ENCODE measurements at places on chromosomes 3 and 15.

DNA sequence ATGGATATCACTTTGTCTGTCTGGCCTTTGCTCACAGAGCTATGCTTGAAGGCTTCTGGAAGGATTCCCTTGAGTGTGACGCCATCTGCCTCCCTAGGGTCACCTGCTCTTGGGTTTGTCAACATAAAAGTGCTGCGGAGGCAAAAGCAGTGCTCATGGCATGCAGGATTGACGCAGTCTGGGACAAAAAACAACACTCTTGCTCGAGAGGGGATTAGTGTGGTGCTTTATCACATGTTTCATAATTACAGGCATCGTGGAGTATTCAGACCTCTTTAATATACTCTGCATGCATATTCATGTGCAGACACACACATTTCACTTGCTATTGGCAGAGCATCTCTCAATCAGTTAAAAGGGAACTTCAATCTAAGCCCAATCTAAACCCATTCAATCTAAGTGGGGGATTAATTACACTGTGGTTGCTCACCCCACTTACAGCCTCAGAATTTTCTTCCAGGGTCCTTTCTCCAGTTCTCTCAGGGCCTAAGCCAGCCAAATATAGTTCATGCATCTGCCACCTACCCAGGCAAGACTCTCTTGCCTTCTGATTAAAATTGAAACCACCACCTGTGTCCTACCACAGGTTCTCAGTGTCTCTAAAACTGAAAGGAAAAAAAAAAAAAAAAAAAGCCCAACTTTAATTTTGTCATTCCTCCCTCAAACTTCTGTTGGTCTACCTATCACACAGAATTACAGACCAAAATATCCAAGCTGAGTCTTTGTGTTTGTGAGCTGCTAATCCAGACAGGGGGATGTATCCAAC is 75.6 kb downstream of the BFSP2 start:
- no peak for DNase-seq

DNA sequence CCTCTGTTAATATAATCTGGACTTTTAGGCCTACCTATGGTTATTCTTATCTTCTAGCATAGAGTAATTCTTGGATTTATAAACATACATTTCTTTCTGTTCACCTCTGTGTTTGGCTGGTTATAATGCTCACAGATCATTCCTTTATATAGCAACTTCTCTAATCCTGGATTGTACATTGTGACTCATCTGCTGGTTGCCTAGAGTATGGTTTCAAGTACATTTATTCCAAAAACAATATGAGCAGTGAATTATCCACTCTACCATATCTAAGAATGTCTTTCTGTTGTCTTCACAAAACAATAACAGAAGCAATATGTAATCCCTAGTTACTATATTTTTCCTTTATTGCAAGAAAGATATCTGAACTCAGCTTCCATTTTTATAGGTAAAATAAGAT is 35.3 kb downstream of the FSIP1 start:
- DNase-seq, result no peak

DNA sequence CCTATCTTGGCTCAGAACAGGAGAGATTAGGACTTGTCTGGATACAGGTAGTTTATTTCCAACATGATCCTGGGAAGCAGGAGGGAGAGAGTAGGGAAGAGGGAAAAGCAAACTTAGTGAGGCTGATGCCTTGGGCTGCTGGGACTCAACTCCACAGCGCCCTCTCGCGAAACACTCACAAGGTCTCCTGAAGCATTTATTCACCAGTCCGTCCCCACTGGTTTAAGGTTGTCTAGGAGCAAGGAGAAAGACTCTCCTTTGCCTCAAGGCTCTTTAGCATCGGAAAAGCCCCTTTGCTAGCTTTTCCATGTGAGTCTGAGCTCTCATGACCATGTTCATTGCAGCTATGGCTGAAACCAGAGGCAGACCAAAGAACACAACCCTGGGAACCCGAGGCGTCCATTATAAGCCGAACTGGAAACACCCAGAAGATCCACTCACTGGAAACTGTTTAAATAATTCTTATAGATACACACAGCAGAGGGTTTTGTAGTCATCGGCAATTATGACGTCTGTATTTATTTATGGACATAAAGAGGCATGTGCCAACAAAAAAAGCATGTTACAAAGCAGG is 244.5 kb downstream of the CD47 start:
- no peak for DNase-seq

GRCh38 chr3:196142202-196142956 is 60.5 kb upstream of the TFRC start:
- DNase-seq, result no peak

GRCh38 chr3:20071175-20071574 is 30.9 kb downstream of the KAT2B start:
- no peak for DNase-seq

- DNase-seq, result no peak
Observed at GRCh38 chr3:25038922-25039321, 389.1 kb upstream of the RARB start.

GRCh38 chr3:45082142-45082538 is 56.0 kb downstream of the CLEC3B start:
- DNase-seq, result no peak

DNA sequence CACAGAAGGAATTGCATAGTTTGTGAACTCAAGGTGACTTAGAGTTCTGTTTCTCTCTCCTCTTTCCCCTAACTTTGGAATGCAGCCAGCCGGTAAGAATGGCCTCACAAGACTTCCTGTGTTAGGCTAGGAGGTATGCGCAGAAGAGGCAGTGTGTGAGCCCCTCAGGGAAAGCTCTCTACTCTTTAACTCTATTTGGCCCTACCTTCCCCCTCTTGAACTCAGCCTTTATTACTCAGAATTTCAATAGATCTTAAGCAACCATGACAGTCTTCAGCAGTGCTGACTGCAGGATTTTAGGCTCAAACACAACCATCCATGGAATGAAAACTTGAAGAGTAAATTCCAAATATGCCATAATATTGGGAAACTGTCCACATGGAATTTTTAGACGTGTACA is 209.5 kb downstream of the DTWD1 start:
- DNase-seq, result no peak

All from retina (tissue), 1 donor.